ENCODE measurements at places on chromosomes 1 and 21.

DNA sequence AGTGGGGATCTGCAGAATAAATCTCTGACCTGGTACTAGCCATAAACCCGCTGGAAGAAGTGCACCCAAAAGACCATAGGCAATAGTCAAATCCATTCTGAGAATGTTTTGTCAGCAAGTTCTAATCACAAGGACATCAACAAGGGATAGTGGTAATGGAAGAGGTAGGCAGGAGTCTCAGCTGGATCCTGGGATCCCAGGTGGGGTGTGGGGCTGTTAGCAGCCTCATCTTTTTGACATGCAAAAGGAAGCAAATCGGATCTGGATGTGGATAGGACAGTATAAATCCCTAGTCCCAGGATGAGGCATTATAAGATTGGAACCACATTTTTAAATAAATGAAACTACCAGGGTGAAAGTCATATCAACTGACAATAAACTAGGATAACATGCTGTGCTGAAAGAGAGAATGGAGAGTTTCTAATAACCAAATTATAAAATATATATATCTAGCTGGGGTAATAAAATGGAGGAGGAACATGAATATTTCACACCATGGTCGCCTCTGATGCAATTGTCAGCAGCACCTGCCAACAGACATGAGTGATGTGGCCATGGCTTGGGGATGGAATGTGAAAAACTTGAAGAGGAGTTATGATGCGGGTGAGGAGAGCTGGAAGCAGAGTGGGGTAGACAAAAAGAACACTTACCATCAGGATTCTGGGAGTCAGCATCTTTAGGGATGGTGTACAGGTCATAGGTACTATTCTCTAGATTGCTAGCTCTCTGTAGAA is 23.7 kb upstream of the PEX19 start:
- DNase-seq = no peak

GRCh38 chr21:31713973-31714740 is 17.8 kb downstream of the SCAF4 start:
- peak; percentile 27 for DNase-seq

GRCh38 chr1:206540044-206540780 is 32.9 kb downstream of the RASSF5 start:
- DNase-seq = peak; percentile 44

GRCh38 chr1:19046972-19047731 is 90.7 kb upstream of the IFFO2 start:
- no peak for DNase-seq

DNA sequence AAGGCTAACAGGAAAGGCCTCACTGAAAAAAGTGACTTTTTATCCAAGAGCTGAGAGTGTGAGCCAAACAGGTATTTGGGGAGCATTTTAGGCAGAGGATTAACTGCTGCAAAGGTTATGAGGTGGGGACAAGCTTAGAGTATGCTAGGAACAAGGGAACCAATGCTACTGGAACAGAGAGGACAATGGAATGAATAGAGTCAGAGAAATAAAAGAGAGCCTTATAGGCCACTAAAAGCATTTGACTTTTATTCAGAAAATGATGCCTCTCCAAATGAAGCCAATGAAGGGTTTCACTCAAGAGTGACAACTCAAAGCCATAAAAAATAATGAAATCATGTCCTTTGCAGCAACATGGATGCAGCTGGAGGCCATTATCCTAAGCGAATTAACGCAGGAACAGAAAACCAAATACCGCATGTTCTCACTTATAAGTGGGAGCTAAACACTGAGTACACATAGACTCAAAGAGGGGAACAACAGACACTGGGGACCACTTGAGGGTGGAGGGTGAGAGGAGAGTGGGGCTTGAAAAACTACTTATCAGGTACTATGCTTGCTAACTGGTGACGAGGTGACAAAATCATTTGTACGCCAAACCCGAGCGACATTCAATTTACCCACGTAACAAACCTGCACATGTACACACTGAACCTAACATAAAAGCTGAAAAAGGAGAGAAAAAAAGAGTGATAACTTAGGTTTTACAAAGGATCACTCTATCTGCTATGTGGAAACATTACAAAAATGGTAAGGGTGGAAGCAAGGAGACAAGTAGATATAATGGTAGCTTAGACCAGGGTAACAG is 11.1 kb downstream of the PTP4A2 start:
- DNase-seq = no peak

DNA sequence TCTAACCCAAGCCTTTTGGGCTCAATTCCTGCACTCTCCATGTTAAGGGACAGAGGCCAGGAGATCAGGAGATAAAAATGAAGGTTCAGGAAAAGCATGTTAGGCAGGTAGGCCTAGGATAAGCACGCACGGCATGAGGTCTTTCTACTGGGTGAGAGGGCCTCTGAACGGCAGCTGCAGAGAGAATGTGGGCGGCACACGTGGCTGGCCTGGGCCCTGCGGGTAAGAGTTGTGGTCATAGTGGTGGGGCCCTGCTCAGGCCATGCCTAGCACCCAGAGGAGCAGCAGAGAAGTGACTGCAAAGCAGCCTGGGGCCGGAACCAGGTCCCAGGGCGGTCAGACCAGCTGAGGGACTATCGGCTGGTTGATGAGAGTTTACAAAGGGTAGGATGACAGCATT is 7.5 kb upstream of the FOXO6 start:
- DNase-seq = peak; percentile 69

DNA sequence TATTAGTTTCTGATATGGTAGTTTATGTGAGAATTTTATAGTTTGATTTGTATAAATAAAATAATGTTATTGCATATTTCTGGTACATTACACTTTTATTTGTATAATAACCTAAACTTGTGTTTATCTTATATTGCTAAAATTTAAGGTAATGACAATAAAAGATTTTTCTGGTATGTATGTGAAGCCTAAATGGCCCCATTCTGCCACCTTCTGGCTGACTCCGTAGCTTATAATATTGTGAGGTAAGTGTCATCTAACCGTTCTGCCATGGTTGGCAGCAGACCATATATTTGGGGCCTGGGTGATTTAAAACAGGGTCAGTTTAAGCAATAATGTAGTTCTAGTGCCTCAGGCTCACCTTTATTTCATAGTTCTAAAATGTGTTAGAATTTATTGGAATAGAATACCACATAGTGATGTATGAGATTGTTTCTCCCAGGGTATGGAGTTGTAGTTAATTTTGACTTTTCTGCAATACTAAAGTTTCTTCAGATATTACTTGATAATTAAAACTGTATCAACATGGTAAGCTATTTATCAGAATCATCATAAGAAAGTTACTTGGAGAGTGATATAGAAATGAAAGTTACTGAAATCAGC is 21.2 kb upstream of the PRKACB start:
- peak; percentile 79 for DNase-seq

DNA sequence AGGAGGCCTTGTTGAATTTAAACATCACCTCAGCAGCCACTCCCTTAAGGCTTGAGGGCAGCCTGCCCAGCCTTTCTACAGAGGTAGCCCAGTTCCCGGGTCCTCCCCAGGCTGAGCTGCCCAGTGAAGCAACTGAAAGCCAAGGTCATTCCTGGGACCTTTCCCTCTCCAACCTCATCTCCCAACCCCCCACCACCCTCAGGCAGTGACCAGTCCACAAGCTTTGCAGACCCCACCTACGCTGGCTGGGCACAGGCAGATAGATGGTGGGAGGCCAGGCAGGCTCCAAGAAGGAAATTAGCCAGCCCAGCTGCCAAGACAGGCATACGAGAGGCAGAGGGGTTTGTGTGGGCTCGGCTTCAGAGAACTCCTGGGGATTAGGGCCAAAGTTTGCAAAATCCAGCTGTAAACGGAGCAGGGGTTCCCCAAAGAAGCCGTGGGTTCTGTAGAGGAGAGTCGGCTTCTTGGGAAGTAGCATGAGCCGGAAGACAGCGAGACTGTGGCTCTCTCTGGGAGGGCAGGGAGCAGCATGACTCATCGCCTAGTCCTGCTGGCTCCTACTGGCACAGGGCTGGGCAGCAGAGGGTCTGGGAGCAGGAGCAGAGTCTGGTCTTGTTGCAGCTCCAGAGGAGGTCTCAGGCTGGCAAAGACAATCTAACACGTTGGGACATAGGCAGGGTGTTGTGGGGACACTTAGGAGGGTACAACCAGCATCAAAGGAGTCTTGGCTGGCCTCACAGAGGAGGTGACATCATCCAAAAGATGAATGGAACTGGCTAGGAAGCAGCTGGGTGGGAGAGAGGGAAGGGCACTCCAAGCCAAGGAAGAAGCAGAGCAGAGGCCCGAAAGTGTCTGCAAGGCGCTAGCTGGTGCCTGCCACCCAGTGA is 2.8 kb upstream of the ZC3H12A start:
- DNase-seq = peak; percentile 82

- no peak for DNase-seq
These were observed 2.0 kb upstream of the NOS1AP start for GRCh38 chr1:162067466-162067865.

DNA sequence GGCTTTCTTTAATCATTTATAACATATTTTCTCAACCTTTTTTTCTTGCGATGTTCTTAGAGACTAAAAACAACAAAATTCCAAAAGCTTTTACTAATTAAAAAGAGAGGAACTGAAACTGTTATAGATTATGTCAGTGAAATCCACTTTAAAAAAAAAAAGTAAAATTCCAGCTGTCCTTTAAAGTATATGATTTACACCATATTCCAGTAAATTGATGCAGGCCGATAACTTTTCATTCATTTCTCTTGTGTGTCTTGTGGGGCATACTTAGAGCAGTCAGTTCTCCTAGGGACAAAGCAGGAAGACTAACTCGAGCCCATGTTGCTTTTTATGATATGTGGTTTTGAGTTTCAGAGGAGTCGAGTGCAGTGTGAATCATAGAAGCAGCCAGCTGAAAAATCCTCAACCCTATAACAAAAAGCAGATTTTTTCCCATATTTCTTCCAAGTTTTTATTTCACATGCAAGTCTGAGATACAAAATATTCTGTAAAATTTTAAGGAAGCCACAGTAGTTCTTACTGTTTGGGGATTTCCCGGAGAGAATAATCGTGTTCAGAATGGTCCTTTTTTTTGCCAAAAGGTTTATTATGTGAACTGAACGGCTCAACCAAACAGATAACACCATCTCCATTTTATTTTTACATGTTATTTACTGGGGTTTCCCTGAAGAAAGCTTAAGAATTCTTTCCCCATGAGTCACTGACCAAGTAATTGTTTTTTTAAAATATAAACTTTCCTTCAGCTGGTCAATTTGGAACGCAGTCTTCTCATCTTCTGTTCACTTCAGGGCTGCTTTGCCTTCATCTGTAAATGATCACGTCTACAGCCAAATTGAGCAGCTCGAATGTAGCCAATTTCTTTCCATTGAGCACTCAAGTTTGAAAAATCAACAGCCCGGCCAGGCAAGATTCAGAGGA is 77.0 kb upstream of the C1orf105 start:
- peak; percentile 85 for DNase-seq

DNA sequence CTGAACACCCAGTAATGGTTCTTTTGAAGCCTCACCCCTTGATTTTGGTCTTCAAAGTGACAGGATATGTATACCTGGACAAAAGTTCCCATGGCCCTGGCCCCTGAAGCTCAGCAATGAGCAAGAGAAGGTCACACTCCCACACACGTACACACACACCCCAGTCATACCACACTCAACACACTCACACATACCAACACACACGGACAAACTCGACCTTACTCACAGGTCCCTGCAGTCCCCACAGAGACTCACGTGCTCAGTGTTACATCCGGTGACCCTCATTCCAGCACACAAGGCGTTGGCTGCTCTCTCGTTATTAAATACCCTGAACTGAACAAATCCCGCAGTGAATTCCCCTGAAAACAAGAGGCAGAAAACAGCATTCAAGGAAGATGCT is 5.9 kb downstream of the ITLN1 start:
- DNase-seq = peak; percentile 10

DNA sequence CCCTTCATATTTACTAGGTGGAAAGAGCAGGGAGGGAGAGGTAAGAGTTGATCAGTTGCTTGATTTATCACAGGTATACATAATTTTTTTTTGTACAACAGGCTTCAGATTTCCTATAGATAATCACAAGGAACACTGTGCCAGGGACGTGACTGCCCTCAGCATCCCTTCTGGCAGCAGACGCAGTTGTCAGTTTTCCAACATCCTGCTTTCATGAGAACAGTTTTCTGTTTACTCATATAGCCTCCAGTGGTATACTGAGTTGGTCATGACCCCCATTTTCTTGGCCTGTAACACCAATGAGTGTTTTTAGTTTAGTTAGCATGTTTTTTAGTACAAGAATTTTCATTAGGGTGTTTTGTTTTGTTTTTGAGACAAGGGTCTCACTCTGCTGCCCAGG is 37.9 kb upstream of the PTPRF start:
- DNase-seq = peak; percentile 83

DNA sequence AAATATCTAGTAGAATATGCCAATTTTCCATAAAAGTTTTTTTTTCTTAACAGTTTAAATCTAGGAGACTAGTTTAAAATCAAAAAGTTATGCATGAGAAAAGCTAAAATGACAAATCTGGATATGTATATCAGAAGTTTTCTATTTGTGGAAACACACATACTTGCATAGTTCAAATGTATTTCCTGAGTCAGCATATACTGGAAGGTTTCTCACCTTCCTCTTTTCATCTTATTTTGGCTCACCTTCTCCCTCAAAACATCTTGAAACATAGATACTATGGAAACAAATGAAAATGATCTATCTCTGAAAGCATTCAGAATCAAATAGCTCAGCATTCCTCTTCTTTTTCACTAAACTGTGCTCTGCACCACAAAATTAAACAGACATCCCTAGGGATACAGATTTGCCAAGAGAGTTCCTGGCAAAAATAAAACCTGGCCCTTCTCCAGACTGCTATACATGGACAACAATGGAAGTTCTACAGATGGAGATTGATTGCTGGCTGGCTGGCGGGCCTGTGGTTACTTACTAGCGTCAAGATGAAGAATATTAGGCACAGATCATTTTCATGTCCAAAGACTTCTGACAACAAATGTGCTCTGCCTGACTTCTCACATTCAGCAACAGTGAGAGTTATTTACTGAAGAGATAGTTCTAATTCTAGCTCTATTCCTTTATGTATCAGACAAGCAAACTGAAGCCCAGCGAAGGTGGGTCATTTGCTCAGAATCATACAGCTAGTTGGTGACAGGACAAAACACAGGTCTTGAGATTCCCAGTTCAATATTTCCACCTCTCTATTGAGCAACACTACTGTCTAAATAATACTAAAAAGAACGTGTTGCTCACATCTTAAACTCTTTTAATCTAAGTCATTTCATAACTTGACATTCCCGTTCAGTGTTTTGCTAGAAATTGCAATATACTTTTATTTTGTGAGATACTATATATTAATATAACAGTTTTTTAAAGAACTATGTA is 26.6 kb downstream of the DIPK1A start:
- peak; percentile 2 for DNase-seq

GRCh38 chr1:218352075-218352438 is 6.9 kb downstream of the TGFB2 start:
- no peak for DNase-seq

- DNase-seq = no peak
These were observed 82.8 kb upstream of the IPO9 start for GRCh38 chr1:201746156-201746555.

GRCh38 chr1:6991266-6991665 is 206.0 kb downstream of the CAMTA1 start:
- peak; percentile 73 for DNase-seq

GRCh38 chr1:234683861-234684632 is 74.1 kb upstream of the IRF2BP2 start:
- DNase-seq = peak; percentile 65

Data from PC-3 (cell line).